ENCODE measurements at places on chromosomes 12 and 14.

DNA sequence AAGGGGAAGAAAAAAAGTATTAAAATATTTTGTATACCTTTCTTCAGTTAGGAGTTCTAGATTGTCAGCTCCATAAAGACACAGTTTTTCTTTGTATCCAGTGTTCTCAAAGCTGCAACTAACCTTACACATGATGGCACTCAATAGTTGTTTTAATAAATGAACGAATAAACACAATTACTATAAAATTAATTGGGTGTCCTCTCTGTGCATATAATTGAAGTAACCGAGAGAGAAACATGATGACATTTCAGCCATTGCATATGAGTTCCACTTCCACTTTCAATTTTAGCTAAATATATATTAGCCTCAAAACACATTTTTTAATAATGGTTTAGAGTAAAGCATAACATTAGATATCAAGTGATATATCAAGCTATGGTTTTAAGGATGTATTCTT lies 671.2 kb downstream of the LRFN5 start:
- DNase-seq = no peak

- DNase-seq = no peak
These were observed 238.3 kb upstream of the PWP1 start for GRCh38 chr12:107447336-107447735.

GRCh38 chr12:15982471-15982870 lies 71.3 kb downstream of the DERA start:
- no peak for DNase-seq

DNA sequence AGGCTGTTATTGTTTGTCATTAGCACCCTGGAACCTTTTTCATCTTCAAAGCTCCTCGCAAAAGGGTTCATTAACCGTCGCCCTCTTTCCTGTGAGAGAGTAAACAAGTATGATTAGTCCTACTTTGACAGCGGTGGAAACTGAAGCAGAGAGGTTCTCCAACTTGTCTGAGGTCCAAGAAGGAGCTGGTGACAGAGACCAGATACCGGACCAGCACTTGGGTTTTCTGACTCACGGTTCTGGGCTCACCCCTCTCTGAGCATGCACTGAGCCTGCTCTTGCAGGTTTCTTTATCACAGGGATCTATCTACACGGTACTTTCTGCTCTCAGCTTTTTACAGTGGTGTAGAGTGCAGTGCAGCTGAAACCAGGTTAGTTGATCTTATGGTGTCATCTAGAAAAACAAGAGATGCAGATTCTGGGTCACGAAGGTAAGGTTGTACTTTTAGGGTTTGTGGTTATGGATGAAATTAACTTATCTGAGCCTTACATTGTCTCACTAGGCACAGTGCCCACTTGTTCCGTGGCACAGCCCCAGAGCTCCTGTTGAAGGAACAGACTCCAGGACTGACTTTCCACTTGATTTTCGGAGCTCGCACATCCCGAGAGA lies 62.1 kb downstream of the PPP2R5C start:
- no peak for DNase-seq

- no peak for DNase-seq
These were observed 880.9 kb downstream of the NRXN3 start for GRCh38 chr14:79050787-79051727.

- no peak for DNase-seq
These were observed 45.6 kb downstream of the DDX11 start for GRCh38 chr12:31119192-31119802.

GRCh38 chr12:53221203-53222080 lies 10.6 kb downstream of the RARG start:
- DNase-seq = no peak

DNA sequence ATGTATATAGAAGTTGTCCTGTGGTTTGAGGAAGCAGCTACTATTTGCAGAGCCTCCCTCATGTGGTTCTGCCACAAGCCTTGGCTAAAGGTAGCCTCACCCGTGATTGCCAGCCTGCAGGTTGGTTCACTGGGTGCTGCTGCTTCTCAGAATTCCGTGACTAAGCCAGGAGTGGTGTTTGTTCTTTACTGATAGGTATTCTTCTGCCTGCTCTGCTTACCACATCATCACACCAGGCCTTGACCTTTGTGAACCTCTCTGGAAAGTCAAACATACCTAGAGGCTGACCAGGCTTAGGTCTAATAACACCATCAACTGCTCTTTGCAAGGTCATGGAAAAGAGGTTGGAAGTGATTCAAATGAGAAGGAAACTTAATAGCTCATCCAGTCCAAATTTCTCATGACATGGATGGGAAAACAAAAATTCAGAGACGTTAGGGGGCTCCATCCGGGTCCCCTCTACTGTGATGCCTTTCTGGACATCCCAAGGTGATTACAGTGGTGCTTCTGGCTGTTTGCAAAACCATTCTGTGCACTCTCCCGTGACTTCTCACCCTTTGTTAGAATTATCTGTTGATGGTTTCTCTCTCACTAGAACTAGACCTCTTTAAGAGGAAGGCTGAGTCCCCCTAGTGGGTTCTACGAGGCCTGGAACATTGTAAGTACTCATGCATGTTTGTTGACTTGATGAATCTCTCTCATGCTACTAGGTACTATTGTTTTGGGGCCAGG lies 8.5 kb upstream of the SOCS2 start:
- no peak for DNase-seq

GRCh38 chr12:91099341-91099740 lies 12.0 kb downstream of the LUM start:
- no peak for DNase-seq

DNA sequence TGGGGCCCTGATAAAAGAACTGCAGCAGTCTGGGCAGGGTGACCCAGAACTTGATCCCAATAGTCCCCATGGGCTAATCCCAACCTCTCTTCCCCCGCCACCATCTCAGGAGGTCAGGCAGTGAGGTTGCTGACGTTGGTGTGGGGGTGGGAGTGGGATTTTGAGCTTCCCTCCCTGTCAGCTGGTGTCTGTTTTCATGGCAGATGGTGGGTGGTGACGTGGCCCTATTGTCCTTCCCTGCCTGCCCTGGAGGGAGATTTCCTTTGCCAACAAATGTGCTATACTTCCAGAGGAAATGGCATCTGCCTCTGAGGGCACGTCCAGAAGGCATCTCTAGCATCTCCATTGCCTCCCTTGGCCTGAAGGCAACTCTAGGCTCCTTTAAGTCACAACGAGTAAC lies 37.7 kb downstream of the NEUROD4 start:
- DNase-seq = no peak

GRCh38 chr12:15289192-15289591 lies 33.1 kb upstream of the PTPRO start:
- no peak for DNase-seq

DNA sequence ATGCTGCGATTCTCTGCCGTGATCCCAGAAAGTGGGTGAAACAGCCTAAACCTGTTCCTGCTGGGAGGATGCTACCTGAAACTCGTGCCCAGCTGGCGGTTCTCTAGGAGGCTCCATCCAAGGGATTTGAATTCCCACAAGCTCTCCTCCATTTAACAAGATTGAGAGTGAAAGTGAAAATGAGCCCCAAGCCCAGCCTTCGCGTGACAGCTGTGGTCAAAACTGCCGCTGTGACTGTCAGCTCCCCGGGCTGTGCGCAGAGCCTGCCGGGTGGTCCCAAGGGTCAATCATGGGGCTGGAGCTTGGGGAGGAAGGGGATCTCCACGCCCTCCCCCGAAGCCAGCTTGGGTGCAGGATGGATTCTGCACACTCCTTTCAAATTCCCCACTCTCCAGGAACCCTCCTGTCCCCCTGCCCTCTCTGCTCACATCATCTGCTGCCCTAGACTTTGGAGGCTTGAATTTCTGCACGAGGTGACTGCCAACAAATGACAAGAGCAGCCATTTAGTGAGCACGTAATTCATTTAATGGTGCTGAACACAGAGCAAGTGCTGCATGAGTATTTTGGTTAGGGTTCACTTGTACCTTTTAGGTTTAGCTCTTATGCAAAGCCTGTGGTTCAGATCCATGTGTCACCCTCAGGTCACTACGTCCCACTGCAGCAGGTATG lies 5.3 kb downstream of the ASB2 start:
- DNase-seq = no peak

DNA sequence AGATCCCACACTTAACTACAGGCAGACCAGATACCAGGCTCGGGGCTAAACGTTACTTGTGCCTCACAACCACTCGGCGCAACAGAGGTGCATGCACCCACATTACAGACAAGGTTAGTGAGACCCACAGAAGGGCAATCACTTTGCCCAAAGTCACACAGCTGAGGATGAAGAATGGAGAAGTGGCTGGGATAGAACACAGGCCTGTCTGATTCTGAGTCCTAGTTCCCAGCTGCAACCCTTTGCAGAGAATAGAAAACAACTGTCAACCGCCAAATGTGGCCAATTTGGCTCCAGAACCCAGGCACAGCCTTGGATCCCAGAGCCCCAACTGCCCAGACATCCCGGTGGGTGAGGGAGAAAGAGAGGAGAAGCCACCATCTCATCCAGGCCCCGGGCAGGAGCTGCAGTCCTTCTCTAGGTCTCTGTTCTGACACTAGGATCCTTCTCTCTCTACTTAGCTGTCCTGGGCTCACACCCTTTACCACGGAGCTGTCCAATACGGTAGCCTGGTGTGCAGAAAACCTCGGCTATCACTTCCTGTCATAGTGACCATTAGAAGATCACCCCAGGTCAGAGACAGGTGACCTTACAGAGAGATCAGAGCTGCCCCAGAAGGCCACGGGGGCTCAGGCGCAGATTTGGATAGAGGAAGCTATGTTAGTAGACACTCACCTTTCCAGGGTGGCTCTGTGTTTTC lies 59.1 kb downstream of the FAM222A start:
- no peak for DNase-seq

DNA sequence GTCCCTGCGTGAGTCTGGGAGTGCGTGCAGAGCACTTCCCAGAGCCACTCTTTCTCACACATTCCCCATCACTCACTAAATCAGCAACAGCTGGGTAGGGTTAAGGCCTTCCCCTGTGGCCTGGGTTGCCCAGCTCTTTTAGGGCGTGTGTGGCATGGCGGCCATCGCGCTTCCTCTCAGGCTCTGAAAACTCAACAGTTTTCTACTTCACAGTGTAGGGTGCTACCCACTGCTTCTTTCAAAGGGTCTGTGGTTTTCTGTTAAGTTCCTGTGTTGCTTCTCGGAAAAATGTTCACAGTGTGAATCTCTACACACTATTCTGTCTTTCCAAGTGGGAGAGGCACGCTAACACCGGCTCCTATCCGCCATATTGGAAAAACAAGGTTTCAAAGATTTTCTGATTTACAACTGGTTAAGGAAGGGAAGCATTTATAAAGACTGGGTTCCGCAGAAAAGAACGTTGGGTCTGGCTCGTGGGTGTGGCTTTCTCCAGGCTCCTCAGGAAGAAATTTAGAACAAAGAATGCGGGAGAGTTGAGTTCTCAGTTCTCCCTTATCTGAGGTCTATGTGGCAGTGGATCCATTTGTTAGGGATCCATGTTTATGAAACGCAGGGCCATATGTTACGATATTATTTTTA lies 34.9 kb upstream of the AEBP2 start:
- no peak for DNase-seq

DNA sequence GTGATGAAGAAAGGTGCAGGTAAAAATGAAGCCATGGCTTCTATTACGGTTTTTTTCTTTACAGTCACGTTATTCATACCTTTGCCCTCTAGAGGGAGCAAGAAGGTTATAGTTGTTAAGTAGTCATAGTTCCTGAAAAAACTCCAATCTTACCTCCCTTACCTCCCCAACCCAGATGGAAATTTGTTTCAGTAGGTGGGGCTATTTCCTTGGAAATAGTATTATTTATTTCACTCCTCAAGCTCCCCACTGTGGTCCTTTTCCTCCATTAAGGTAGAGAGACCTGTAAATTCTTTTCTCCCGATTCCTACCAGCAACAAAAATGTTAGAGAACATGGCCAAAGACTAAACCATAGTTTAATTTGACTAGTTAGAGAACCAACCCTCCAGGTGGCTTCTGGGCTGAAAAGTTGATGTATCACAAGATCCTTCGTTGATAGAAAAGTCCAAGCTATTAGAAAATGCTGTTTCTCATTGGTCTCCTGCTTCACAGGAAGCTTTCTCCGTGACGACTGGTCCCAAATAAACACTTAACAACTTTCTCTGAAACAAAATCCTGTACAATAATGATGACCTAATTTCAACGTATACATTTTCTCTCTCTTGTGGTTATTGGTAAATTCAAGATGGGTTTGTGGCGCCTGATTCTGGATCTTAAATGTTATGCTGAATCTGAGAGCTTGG lies 43.5 kb downstream of the TMX1 start:
- no peak for DNase-seq

DNA sequence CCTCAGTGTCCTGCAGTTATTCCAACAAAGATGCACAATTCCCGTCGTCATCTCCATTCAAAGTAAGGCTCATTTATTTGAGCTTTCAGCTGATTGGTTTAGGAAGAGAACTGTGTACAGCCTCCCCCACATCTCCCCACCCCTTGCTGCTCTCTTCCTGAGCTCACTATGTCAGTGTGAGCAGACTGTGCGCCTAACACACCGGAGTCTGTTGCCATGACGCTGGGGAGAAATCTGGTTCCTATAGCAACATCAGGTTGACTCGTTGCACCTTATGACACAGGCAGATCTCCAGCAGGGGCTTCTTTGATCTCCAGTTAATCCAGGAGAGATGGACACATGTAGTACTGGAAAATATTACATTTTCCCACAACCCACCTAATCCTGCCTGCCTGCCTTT lies 319.4 kb downstream of the CACNA1C start:
- DNase-seq = no peak

- DNase-seq = no peak
These were observed 298.6 kb upstream of the NOVA1 start for GRCh38 chr14:26896447-26896846.

- no peak for DNase-seq
These were observed 24.5 kb upstream of the HECTD1 start for GRCh38 chr14:31232081-31232480.

GRCh38 chr14:51094282-51094821 lies 553 bp downstream of the TRIM9 start:
- DNase-seq = no peak

- no peak for DNase-seq
These were observed 8.0 kb upstream of the ASB8 start for GRCh38 chr12:48165089-48165981.

GRCh38 chr12:124605150-124605882 lies 37.9 kb upstream of the NCOR2 start:
- no peak for DNase-seq

DNA sequence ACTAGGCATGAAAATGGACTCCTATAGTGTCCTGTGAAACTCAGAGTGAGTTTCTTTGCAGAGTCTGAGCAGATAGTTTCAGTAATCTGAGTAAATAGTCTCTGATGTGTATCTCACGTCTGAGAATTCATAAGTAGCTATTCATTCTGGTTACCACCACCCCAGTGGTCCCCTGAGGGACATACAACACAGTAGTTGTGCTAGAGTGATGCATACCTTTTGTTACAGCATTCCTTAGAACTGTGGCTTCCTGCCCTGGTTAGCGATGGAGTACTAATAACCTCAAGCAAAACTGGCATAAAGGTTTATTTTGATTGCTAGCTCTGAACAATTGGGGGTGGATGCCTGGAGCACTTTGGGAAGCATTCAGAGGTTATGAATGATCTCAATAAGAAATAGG lies 114.7 kb downstream of the DAAM1 start:
- DNase-seq = no peak

GRCh38 chr12:119417440-119417839 lies 82.9 kb downstream of the CCDC60 start:
- DNase-seq = no peak

GRCh38 chr12:110108309-110109036 lies 15.7 kb upstream of the IFT81 start:
- no peak for DNase-seq

Measured in stimulated activated CD8-positive, alpha-beta memory T cell treated with anti-CD3 and anti-CD28 coated beads, Interleukin-15, amount 100 ng/mL, for 24 hours (primary cell).